DMS53 (cell line): ENCODE measurements at places on chromosomes 7 and 10.
A peak's percentile ranks its signal among the peaks of the same experiment; 100 is the strongest.

DNA sequence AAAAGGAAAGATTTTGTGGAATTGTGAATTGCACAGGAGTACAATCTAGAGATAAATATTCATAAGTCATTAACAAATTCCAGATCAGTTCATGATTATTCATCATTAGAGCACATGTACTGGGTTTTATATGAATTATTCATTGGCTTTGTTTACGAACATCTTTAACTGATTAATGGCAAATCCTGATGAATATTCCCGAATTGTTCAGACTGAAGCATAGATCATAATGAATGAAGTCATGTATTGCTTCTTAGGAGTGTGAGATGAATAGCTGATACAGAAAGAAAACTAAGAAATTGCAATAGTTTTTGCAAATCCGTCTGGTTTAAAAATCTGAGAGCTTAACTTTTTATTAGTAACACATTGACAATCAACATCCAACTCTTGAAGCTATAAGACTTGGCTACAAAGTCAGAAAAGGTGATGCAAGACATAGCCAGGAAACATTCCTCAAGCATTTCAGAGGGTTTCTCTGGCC lies 183.6 kb upstream of the DGKB start:
- DNase-seq: no peak

- DNase-seq: no peak
Observed at GRCh38 chr10:88916986-88917385, 35.6 kb downstream of the ACTA2 start.

DNA sequence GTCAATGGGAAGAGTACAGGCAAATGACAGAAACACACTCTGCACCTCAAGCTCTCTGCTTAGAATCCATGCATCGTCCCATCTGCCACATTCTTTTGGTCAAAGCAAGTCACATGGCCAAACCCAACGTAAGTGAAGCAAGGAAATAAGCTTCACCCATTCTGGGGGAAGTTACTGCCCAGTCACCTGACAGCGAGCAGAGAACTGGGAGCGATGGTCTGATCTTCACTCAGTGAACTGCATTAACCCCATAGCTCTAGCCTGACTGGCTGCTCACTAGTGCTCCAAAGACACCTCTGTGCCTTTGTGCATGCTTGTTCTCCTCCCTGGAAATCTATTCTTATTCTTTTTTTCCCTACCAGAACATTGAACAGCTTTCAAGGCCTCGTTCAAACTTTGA lies 89.9 kb downstream of the APBB1IP start:
- DNase-seq: no peak

- peak; percentile 80 for DNase-seq
Observed at GRCh38 chr10:65570143-65571010, 1355.5 kb upstream of the LRRTM3 start.

DNA sequence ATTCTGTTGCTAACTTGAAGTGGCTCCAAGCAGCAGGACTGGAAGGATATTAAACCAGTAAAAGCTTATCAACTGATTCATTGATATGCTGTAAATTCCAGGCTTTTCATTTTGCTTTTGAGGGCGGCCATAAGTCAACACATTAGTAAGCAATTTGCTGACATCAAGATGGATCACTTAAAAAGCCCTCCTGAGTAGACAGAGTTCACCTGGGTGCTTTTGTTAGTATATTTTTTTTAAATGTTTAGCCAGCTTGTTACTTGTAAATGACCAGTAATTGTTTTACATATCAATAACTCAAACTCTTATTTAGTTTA lies 26.5 kb downstream of the RNF32 start:
- no peak for DNase-seq
